Caki2 (cell line): ENCODE measurements at places on chromosomes 11 and 22.

DNA sequence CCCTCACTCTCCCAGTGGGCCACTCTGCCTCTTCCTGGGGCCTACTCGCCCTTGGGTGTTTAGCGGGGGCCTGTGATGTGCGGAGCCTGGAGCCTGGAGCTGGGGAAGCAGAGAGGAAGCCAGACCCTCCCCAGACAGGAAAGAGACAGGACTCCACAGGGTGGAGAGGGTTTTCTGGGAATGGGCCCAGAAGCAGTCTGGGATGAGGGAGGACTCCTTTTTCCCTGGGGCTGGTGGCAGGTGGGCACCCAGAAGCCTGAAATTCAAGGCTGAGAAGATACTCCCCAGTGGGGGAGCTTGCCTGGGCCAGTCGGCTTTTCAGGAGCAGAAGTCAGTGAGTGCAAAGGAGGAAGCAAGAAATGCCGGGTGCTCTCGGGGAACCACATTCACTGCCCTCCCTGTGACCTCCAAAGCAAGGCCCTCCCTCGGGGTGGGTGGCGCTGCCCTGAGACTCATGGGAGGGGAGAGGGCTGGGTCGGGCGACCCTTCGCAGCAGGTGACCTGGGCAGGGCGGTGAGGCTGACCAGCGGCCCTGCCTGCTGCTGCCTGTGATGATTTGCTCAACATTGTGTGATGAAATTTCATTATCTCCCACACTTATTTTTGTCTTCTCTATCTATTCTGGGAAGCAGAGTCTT, 1377.4 kb downstream of the BRD1 start:
- no peak for DNase-seq

- DNase-seq: no peak
Measured at GRCh38 chr11:10272132-10272531, 21.9 kb downstream of the SBF2 start.

DNA sequence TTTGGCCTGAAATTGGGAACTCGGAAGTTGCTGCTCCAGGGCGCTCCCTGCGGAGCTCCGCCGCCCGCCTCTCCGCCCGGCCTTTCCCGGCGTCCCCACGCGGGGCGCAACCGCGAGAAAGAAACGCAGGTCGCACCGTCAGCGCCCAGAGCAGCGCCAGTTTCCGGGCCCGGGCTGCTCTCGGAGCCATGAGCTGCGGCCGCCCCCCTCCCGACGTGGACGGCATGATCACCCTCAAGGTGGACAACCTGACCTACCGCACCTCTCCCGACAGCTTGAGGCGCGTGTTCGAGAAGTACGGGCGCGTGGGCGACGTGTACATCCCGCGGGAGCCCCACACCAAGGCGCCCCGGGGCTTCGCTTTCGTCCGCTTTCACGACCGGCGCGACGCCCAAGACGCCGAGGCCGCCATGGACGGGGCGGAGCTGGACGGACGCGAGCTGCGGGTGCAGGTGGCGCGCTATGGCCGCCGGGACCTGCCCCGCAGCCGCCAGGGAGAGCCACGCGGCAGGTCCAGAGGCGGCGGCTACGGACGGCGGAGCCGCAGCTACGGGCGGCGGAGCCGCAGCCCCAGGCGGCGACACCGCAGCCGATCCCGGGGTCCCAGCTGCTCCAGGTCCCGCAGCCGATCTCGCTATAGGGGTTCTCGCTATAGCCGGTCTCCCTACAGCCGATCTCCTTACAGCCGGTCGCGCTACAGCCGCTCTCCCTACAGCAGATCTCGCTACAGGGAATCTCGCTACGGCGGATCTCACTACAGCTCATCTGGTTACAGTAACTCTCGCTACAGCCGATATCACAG, 521 bp downstream of the SRSF8 start:
- DNase-seq: peak; percentile 77

DNA sequence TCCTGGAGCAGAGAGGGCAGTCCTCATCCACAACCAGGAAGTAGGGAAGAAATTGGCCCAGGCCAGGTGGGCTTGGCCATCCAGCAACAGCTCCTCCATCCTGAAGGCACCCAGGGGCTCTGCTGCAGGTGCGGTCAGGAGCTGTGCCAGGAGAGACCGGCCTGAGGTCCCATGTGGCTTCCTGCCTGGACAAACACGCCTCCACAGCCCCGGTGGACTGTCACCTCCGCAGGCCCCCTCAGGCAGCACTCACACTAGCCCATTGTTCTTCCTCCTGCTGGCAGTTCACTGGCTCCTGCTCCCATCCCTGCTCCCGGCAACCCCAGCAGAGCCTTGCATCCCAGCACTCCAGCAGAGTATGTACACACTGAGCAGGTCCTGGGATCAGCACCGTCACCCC, 16.0 kb upstream of the POU2AF1 start:
- DNase-seq: no peak

DNA sequence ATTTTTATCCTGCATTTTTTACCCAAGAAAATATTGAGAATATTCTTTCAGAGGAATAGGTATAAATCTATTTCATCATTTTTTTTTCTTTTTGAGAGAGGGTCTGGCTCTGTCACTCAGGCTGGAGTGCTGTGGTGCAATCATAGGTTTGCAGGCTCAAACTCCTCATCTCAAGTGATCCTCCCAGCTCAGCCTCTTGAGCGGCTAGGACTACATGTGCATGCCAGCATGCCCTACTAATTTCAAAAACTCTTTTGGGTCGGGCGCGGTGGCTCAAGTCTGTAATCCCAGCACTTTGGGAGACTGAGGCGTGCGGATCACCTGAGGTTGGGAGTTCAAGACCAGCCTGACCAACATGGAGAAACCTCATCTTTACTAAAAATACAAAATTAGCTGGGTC, 20.3 kb upstream of the PTPRJ start:
- no peak for DNase-seq

- no peak for DNase-seq
Measured at GRCh38 chr11:126194121-126194543, 17.3 kb downstream of the RPUSD4 start.

DNA sequence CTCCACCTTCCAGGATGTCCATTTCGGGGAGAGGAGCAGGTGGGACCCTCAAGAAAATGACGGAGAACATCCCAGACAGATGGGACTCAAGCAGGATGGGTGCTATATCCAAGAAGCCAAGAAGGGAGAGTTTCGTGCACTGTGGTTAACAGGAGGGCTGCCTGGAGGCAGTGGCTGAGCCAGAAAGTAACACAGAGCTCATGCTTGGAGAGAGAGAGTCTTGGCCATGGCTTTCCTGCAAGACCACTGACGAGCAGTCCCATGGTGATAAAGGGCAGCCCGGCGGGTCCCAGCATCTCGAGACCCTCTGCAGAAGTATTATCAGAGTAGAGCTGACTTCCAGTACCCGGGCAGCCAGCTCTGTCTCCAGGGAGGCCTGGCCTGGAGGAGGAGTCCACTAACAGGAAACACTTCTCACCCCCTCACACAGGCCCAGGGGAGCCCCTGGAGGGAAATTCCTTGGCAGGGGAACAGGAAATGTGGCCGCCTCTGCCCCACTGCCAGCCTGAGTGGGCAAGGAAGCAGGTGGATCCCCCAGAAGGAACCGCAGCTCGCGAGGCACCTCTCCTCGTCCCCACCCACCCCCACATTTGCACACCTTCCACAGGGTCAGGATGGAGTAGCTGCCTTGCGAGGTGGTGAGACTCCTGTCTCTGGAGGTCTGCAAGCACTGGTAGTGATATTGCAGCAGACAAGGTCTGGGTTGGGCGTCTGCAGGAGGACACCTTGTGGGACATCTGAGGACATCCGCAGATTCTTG, 32.2 kb downstream of the CYTH4 start:
- no peak for DNase-seq

GRCh38 chr11:94926698-94927237, 46.6 kb downstream of the CWC15 start:
- no peak for DNase-seq

DNA sequence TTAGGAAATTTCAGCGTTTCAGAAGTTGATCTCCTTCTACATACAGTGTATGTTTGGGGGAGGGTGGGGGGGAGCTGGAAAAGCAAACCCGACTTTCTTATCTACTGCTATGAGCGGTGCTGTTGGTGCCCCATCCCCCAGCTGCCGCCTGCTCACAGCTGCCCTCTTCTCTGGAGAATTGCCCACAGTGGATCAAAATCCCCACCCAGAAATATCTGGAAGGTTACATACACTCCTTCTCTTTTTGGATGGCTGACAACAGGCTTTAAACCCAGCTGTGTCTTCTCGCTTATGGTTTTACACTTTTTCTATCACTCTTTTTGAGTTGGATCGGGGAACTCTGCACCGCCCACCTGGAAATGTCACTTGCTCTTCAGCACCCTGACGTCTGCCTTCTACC, 56.4 kb downstream of the DHCR7 start:
- DNase-seq: no peak

- no peak for DNase-seq
Measured at GRCh38 chr11:119858288-119858687, 129.3 kb upstream of the NECTIN1 start.

DNA sequence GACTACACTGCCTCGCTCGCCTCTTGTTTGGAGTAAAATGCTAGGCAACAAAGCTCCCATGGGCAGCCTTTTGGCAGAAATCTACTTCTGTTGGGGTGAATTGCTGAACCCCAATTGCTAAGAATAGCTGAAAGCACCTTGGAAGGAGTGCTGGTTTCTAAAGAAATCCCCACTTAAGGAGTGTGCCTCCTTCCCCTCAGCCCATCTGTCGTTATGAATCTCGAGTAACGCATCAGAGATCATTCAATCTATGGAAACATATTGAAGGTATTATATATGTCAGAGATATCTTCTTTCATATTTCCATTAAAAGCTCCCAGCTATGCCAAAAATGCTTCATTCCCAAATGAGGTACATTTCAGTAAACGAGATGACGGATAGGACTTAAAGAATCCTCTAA, 229.6 kb upstream of the BLID start:
- DNase-seq: no peak

DNA sequence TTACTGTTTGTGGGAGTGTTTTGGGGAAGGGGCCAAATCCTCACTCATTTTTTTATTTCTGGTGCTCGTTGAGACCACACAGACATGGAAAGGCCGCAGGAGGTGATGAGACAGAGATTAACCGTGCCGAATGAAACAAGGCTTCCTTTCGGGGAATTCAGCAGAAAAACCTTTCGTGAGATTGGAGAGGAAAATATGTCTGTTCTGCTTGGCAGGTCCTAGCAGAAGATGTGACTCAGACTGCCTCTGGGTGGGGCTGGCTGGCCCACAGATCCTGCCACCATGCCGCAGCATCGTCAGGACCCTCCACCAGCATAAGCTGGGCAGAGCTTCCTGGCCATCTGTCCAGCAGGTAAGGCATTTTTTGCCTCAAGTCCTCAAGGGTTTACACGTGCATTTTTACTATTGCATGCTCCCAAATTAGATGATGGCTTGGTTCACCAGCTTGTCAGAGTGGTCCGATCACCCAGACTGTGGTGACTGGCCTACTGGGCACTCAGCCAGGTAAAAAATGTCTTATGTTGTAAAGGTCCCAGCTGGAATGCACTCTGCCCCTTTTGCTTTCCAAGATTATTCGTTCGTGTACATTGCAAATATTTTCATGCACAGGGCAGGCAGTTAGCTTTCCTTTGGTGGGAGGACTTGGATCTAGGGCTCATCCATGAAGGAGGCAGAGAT, 1.5 kb downstream of the DDB2 start:
- peak; percentile 80 for DNase-seq

DNA sequence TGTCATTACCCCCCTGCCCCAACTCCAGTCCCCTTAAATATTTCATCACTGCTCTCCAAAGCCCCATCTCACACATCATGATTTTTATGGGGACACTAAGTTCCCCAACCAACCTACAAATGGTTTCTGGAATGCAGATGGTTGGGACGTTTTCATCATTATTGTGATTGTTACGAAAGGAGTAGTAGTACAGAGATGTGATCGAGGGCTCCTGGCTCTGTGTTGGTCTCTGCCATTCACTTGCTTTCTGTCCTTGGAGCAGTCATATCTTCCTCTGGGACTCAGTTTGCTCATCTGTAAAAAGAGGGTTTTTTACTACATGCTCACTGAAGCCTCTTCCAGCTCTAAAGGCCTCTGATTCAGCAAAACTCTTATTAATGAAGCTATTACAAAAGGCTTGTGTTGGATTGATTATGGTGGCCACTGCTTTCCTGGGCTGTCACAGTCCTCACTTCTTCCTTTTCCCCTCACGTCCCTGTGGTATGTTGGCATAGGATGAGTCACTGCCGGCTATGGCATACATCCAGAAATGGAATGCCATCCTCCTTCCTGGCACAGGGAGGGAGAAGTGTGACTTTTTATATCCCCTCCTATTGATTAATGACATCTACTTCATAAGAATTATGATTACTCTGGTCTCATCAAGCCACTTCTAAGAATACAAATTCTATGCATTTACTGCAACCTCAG, 593.7 kb downstream of the METTL15 start:
- DNase-seq: peak; percentile 58
